ENCODE measurements at places on chromosomes 2 and 18. TPM values are rescaled to one million over a fixed set of nuclear protein-coding genes. Genes with fewer than 3 reads are reported as not detected.

DNA sequence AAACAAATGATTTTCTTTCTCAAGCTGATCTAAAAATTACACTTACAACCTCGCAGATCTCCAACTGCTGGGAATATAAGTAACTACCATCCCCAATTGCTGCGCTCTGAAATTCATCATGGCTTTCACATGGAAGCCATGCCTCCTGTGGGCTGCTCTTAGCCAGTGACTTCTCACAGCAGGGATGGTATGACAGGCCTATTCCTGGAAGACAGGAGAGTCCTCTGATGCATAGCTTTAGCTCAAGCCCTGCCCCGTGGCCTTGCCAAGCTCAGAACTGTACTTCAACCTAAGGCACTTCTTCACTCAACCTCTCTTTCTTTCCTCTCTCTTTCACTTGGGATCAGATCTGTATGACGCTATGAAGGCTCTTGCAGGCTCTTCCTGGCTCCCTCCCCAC is 12.6 kb upstream of the ELAC1 start:
- H3K4me3 ChIP-seq: no peak overlapping the region
- H3K27ac ChIP-seq: no peak overlapping the region
- H3K4me1 ChIP-seq: no peaks in the 10 kb centered on the region
- no peaks in the 10 kb centered on the region for H3K36me3 ChIP-seq
- DNase-seq: no peak
- H3K27me3 ChIP-seq: no peaks in the 10 kb centered on the region

GRCh38 chr18:22528291-22528690 is 110.6 kb upstream of the CTAGE1 start:
- no peak for DNase-seq
- no peak overlapping the region for H3K27ac ChIP-seq
- peaks cover 2% of the 10 kb centered on the region for H3K27me3 ChIP-seq

DNA sequence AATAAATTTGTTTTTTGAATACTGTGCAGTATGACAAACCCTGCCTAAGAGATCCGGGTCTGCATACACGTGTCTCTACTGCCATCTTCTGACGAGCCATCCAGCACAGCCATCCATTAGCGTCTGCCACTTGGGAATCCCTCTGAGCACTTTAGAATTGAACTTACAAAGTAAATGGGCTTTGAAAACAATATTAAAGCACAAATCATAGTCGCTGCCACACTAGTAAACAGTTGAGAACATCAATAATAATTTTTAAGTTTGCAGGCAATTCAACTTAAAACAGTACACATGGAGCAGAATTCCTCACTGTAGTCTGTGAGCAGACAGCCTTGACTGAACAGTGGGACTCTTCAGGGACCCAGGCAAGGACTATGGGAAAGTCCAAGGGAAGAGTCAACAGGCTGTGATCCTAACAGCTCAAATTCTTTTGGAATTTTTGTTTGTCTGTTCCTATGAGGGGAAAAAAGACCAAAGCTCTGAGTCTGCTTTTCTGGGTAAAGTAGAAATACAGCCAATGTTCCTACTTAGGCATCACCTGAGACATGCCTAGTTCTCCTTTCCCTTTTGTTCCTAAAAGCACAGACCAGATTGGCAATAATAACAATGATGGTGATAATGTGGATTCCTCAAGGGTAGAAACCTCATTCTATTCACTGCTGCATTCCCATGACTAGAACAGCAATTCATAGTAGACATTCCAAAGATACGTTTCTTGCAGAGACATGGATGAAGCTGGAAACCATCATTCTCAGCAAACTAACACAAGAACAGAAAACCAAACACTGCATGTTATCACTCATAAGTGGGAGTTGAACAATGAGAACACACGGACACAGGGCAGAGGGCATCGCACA is 92.9 kb downstream of the MREG start:
- no peaks in the 10 kb centered on the region for H3K36me3 ChIP-seq
- DNase-seq: peak; percentile 76
- H3K4me3 ChIP-seq: no peak overlapping the region
- no peak overlapping the region for H3K27ac ChIP-seq

Gene APCDD1
- total RNA-seq: not detected

GRCh38 chr2:148524519-148524919 is 120.0 kb upstream of the EPC2 start:
- no peaks in the 10 kb centered on the region for H3K27me3 ChIP-seq
- peak overlapping the region; percentile 1 for H3K4me3 ChIP-seq
- peaks cover 3% of the 10 kb centered on the region for H3K36me3 ChIP-seq
- DNase-seq: peak; percentile 80

DNA sequence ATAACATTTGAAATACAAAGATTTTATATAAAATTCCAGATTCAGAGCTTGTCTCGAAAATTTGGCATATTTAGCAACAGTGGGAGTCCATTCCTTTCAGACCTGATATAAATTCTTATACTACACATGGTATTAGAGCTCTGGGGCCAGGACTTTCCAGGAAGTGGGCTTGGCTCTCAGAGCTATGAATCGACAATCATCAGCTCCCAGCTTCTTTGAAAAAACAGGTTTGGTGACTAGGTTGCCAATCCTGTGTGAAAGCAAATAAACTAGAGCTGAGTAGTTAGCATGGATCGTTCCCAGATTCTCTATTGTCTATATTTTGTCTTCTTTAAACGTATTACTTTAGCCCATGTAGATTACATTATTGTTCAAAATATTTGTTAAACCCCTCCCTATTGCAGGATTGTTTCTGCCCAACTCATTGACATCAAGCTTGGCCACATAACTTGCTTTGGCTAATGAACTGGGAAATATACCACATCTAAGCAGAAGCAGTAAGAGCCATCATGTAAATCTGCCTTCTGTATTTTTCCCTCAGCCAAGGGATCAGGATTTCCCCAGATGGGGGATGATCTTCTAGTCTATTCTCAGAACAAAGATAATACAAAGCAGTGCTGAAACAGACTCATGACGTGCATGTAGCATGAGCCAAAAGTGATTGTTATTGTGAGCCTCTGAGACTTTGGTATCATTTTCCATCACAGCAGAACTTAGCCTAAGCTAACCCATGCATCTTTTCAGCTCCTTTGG is 105.4 kb downstream of the KCNH7 start:
- no peaks in the 10 kb centered on the region for H3K4me1 ChIP-seq
- no peak overlapping the region for H3K4me3 ChIP-seq
- no peak for DNase-seq

DNA sequence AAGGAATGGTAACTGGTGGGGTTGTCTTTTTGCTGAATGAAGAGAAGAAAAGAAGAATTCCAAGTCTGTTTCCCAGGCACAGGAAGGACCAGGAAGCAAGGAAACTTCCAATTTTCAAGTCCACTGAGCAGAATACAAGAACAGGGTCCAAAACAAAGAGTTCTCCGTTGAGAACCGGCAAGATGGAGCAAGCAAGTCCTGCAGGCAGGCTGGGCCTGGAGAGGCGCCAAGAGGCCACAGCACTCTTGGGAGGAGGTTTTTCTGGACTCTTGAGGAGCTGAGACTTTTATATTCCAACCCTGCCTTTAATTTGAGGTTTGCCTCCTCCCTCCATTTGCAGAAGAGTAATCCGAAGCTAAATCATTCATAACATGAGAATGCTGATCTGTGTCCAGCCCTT is 224.5 kb downstream of the IKZF2 start:
- peaks cover 23% of the 10 kb centered on the region for H3K4me1 ChIP-seq
- no peak for DNase-seq
- H3K36me3 ChIP-seq: no peaks in the 10 kb centered on the region
- H3K4me3 ChIP-seq: no peak overlapping the region
- H3K27me3 ChIP-seq: peaks cover 3% of the 10 kb centered on the region
- no peak overlapping the region for H3K27ac ChIP-seq

DNA sequence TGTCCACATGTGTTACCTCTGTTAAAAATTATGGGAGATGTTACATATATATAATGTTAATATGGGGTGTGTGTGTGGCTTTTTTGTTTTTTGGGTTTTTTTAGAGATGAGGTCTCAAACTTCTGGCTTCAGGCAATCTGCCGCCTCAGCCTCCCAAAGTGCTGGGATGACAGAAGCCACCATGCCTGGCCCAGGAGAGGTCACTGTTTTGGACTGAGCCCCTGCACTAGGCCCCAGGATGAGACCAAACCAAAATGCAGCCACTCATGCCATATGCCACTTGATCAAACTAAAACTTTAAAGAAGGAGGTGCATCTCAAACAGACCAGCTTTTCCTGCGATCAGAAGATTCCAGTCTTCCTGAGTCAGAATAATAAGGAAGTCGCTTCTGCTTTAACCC is 2.5 kb downstream of the ADI1 start:
- no peak overlapping the region for H3K4me3 ChIP-seq
- no peak overlapping the region for H3K27ac ChIP-seq
- H3K27me3 ChIP-seq: no peaks in the 10 kb centered on the region
- peaks cover 48% of the 10 kb centered on the region for H3K36me3 ChIP-seq
- DNase-seq: no peak
- peaks cover 36% of the 10 kb centered on the region for H3K4me1 ChIP-seq

DNA sequence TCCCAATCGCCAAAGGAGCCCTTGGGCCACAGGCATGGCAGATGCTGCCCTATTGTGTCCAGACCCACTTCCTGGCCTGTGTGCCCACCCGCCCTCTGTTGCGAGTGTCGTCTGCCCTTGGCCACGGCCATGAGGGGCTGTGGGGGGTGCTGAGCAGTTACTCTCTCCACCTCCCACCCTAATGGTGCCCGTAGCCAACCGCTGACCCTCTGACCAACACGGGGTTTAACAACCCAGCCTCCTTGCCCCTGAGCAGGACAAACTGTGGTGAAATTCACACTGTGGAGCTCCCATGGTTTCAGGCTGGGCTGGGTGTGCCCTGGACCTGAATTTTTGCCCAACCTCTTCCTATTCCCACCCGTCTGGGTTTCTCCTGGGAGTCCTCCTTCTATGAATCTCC is 145.7 kb upstream of the HDAC4 start:
- H3K4me3 ChIP-seq: no peak overlapping the region
- no peaks in the 10 kb centered on the region for H3K36me3 ChIP-seq
- H3K27me3 ChIP-seq: peaks cover 8% of the 10 kb centered on the region
- peaks cover 49% of the 10 kb centered on the region for H3K4me1 ChIP-seq

- peak; percentile 40 for DNase-seq
- peaks cover 37% of the 10 kb centered on the region for H3K4me1 ChIP-seq
- H3K4me3 ChIP-seq: peak overlapping the region; percentile 97
- H3K27me3 ChIP-seq: no peaks in the 10 kb centered on the region
These were observed 649 bp downstream of the ESCO1 start for GRCh38 chr18:21599585-21600525.

DNA sequence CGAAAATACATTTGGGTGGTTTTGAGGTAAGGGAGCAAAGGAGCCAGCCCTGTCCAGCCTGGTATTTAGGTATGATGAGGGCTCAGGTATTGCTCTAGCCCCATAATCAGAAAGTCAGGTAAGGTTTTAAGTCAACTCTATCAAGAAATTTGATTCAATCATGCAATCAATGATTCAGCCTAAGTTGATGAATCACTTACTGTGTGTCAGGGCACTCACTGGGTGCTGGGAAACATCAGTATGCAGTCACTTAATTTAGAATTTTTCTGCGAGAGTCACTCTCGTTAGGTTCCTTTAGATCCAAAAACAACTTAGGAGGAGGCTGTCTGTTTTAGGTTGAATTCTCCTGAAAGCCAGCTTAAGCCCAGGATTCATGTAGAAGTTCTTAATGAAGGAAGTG is 17.7 kb upstream of the SERPINB2 start:
- H3K27me3 ChIP-seq: peaks cover 6% of the 10 kb centered on the region
- no peak for DNase-seq
- no peak overlapping the region for H3K27ac ChIP-seq
- no peaks in the 10 kb centered on the region for H3K36me3 ChIP-seq
- H3K4me1 ChIP-seq: no peaks in the 10 kb centered on the region

- no peak overlapping the region for H3K27ac ChIP-seq
- no peak overlapping the region for H3K4me3 ChIP-seq
These were observed 9.3 kb upstream of the MPP4 start for GRCh38 chr2:201707753-201708152.

Gene RAMP1
- total RNA-seq: 0.30 TPM

DNA sequence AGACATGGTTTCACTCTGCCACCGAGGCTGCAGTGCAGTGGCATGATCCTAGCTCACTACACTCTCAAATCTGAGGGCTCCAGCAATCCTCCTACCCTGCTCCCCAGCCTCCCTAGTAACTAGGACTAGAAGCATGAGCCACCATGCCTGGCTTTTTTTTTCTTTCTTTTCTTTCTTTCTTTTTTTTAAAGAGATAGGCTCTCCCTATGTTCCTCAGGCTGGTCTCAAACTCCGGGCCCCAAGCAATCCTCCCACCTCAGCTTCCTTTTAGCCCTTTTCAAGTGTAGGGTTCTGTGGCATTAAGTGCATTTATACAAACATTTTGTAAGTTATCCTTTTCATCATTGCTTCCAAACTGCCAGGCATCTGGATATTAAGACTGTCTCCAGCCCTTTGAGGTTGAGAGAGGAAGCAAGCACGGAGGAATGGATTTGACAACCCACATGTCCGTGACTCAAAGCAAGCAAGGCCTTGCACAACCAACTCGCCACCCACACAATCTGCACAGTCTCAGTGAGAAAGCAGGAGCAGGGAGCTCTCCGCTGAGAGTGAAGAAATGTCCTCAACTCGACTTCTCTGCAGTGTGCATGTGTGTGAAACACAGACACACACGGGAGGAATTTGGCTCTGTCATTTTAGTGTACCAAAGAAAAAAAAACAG is 65.6 kb downstream of the ATP8B1 start:
- no peak for DNase-seq
- no peaks in the 10 kb centered on the region for H3K4me1 ChIP-seq
- no peaks in the 10 kb centered on the region for H3K27me3 ChIP-seq
- no peak overlapping the region for H3K4me3 ChIP-seq
- peaks cover 32% of the 10 kb centered on the region for H3K36me3 ChIP-seq

GRCh38 chr18:28478531-28478930 is 301.6 kb upstream of the CDH2 start:
- no peaks in the 10 kb centered on the region for H3K36me3 ChIP-seq
- H3K27ac ChIP-seq: no peak overlapping the region
- no peaks in the 10 kb centered on the region for H3K4me1 ChIP-seq

DNA sequence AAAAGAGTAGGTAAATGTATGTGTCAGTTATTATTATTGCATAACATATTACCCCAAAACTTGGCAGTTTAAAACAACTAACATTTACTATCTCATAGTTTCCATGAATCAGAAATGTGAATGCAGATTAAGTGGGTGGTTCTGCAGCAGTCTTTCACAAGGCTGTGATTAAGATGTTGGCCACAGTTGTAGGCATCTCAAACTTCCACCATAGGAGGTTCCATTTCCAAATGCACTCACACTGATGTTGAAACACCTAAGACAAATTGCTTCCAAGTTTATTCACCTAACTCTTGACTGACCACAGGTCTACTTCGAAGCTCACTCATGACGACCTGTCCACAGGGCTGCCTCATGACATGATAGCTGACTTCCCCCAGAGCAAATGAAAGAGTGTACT is 360.8 kb downstream of the GRB14 start:
- H3K36me3 ChIP-seq: no peaks in the 10 kb centered on the region
- no peak for DNase-seq

Data from activated CD4-positive, alpha-beta T cell treated with anti-CD3 and anti-CD28 coated beads for 36 hours (primary cell).